ENCODE measurements at places on chromosomes 7 and 10.

DNA sequence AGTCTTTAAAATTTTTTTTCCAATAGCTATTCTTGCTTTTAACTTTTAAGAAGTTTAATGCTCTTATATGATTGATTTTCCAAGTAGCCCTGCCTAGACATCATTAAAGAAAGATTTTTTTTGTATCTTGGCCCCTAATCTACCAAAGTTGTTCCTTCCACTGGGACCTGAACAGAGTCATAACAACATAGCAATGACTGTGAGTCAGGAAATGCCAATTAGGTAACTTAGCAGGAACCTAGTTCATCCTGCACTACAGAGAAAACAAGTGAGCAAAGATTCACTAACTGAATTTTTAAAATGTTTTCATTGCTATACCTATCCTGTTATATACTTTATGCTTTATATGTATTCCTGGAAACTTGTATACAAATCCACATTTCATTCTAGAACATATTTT lies 284.7 kb downstream of the BICC1 start:
- no peak for DNase-seq

- no peak for DNase-seq
Observed at GRCh38 chr10:29189256-29189655, 99.6 kb upstream of the LYZL1 start.

DNA sequence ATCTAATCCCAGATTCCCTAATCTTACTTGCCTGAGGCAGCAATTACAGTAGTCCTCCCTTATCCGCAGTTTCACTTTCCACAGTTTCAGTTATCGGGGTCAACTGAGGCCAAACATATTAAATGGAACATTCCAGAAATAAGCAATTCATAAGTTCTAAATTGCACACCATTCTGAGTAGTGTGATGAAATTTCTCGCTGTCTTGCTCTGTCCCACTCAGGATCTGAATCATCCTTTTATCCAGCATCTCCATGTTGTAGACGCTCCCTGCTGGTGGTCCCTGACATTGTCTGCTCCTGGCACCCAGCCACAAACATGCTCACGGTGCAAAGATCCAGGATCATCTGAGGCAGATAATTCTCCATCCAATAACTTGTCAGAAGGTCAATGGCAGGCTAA lies 128.7 kb upstream of the CXCL12 start:
- no peak for DNase-seq

DNA sequence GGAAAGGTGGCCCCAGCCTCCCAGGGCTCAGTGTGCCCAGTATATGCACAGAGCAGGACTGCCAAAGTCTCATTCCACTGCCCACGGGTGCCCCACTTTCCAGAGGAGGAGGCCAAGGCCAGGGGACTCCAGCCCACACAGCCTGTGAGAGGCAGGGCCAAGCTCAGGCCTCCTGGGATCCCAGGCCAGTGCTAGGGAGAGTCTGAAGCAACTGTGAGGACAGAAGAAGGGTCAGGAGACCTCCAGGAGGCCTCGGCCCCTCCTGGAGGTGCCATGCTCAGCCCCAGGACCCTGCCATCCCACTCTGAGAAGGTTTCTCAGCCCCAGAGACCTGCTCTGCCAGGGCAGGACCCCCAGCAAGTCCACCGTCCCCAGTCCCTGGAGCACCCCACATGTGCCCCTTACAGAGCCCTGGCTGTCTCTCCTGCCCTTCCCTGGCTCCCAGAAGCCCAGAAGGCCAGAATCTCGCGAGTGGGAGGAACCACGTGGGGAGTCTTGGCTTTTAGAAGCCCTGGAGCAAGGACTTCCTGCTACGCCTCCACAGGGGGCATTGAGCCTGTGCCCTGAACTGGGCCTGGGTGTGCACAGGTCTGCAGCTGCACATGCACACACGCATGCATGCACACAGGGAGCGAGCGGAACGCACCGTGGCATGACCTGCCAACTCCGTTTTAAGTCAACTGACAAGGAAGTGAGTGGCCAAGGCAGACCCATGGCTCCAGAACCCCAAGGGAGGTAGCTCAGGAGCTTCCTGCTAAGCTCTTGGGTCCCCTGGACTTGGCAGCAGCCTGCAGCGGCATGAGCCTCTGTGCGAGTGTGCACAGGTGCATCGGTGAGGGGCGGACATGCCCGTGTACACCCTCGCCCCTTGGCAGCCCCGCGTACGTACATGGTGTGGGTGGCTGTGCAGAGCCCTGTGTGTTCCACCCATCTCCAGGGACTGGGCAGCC lies 33.6 kb downstream of the ZCCHC24 start:
- no peak for DNase-seq

Data from activated CD8-positive, alpha-beta memory T cell treated with anti-CD3 and anti-CD28 coated beads, Interleukin-2, amount 50 U/mL, for 4 hours (primary cell).